NCI-H524 (cell line): ENCODE measurements at places on chromosomes 5 and 9.

- DNase-seq, result no peak
Measured at GRCh38 chr9:136379891-136380290, 6.4 kb upstream of the CARD9 start.

DNA sequence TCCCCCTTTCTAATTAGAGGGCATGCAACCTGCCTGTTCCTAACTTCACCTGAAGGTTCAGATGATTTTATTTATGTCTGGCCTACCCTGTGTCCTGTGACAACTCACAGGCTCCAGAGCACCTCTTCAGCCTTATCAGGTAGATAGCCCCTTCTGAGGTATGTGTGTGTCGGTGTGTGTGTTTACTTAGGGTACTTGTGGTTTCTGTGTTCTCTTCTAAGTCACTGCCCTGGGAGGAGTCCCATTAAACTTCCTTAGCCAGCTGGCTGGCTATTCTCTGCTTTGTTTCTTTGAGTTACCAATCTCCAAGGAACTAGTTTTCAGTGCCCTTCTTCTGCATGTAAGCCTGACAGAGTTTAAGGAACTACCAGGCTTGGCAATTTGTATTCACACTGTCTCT lies 74.9 kb downstream of the UNC13B start:
- no peak for DNase-seq

- DNase-seq, result no peak
Measured at GRCh38 chr5:159801303-159801702, 115.0 kb upstream of the ADRA1B start.

- no peak for DNase-seq
Measured at GRCh38 chr5:158265346-158265745, 406.4 kb upstream of the CLINT1 start.
